Ammon's horn (tissue), 1 donor: ENCODE measurements at places on chromosomes 4 and X.
A peak's percentile ranks its signal among the peaks of the same experiment; 100 is the strongest.

DNA sequence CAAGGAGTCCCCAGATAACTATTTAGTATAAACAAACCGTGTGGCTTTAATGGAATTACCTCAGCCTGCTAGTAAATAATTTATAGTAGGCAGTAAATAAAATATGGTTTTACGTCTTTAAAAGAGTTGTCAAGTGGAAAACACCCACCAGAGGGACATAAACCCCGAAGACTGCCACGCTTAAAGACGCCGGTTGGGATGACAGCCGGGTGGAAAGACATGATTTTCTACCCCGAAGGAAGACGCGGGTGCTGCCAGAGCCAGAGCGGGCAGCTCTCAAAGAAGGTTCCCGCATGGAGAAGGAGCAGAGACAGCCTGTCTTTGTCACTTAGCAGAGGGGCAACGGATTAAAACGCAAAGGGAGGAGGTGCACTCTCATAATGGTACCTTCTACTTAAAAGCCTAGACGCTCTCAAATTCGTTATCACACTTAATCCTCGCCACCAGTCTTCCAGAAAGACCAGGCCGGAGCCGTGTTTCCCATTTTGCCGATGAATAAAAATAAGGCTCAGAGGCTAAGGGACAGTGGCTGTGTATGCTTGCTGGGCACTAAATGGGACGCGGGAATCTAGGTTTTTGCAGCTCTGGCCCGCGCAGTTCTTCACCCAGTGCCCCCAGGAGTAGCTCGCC is 140.5 kb upstream of the ZIC3 start:
- no peak for DNase-seq

- DNase-seq: no peak
These were observed 4.9 kb downstream of the SPRY1 start for GRCh38 chr4:123401271-123402120.

- peak; percentile 43 for DNase-seq
These were observed 28.8 kb upstream of the SOWAHD start for GRCh38 chrX:119729408-119730201.

DNA sequence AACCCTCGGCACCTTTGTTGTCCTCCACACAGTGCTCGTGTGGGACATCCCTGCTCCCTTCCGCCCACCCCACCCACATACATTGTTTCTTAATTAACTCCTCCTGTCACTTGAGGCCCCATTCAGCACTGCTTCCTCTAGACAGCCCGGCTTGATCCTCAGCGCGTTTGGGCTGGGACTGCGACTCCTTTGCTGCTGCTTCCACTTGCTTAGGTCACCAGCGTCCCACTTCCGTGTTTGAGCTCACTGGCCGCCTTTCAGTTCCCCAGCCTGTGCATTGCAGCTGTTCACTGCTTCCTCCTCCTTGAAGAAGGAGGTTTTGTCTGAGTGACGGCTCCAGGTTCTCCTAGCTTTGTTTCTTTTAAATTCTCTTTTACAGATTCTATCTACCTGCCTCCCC is 16.1 kb downstream of the RNF4 start:
- DNase-seq: peak; percentile 88

- DNase-seq: peak; percentile 37
These were observed 442 bp downstream of the NDUFB11 start for GRCh38 chrX:47143894-47144625.

- DNase-seq: no peak
These were observed 1.2 kb downstream of the GPM6B start for GRCh38 chrX:13815664-13816063.

- no peak for DNase-seq
These were observed 185.8 kb downstream of the RNF150 start for GRCh38 chr4:140947506-140947905.

- DNase-seq: no peak
These were observed 1054.3 kb downstream of the FAT4 start for GRCh38 chr4:126369076-126369475.

GRCh38 chr4:98634061-98634460 is 24.4 kb downstream of the TSPAN5 start:
- DNase-seq: no peak

DNA sequence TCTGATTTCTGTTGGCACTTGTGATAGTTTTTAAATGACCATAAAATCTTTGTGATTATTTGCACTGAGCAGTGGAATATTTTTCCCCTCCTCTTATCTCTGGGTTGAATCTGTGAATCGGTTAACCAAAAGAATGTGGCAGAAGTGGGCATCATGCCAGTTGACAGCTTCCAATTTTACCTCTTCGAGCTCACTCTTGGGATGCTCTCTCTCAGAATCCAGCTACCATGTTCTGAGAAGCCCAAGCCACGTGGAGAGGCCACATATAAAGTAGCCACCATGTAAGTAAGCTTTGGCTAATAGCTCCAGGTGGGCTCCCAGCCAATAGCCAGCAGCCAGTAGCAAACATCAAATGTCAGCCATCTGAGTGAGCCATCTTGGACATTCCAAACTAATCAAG is 12.9 kb upstream of the WDR19 start:
- DNase-seq: no peak

GRCh38 chr4:106454581-106454980 is 86.0 kb upstream of the GIMD1 start:
- DNase-seq: no peak

DNA sequence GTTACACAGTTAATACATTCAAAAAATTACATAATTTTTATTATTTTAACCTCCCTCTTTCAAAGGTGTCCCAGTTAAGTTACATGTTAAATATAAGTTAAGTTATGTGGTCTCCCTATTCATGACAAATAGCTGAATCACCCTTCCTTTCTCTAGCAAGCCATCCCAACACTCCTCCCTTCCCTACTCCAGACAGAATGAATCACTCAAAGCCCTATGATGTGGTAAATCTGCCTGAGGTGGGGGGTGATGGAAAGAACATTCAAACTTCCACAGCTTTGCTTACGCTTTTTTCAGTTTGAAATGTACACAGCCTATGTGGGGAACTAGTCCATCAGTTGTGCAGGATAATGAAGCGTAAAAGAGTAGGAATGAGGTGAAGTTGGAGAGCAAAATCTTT is 90.2 kb downstream of the CXCL13 start:
- DNase-seq: no peak

DNA sequence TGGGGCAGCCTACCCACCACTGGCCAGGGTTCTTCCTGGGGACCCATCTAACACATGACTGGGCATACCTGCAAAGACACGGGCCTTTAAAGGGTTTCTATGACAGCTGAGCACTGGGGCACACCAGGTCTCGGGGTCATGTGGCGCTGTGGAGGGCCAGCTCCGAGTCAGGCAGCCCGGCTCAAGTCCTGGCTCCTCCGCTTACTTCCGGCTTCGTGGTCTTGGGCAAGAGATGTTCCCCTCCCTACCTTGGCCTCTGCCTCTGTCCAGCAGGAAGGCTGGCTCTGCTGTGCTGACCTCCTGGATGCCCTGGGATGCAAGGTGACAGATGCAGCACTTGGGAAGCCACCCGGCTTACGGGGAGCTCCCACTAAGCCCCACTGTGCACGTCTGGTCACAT is 37.6 kb downstream of the HTRA3 start:
- DNase-seq: no peak

GRCh38 chr4:155722816-155723499 is 35.9 kb upstream of the GUCY1B1 start:
- no peak for DNase-seq

DNA sequence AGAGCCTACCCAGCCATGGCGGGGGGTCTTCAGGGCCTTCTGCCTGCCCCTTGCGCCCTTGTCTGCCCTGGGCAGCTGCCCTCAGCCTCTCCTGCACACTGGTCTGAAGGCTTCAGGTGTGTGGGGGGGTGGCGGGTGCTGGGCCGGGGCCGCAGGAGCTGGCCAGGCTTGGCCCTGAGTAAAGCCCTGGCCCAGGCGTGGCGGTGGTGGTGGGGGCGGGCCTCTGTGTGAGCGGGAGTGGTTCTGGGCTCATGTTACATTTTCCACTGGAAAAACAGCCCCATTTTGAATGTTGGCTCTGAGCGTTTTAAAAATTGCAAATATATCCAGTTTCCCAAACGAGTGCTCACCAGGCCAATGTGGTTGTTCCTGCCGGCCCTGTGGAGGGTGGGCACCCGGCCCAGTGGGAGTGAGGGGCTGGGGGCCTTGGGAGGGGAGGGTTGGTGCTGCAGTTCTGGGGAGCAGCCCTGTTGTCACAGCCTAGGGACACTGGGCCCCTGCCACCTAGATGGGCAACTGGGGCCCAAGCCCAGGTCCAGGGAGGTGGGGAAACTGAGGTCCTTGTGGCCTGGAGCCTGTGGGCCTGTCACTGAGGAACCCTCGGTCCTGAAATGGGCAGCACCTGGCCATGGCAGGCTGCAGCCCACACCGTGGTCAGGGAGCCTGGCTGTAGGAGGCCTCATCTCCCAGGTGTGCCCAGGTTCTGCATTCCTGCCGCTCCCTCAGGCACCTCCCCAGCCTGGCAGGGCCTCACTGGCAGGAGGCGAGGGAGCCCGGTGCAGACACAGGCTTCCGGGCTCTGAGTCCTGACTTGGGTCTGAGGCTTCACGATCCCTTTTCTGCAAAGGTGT is 28.3 kb downstream of the FGFRL1 start:
- DNase-seq: no peak

- DNase-seq: no peak
These were observed 23.0 kb upstream of the UBA6 start for GRCh38 chr4:67723949-67724348.

DNA sequence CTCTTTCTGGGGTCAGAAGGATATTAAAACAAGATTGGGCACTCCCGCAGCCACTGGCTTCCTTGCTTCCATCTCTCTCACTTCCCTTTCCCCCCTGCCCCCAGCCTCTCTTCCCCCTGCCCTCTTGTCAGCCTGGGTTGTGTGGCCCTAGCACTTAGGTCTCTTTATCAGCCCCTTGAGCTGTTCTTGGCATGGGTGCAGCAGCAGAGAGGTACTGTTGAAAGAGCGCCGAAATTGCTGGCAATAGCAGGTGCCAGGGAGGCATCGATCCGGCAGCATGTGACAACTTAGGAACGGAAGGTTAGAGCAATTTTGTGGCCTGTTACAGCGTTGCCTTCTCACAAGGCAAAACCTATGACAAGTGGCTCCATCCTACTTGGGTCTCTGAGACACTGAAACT is 333.1 kb upstream of the IGFBP7 start:
- DNase-seq: no peak

DNA sequence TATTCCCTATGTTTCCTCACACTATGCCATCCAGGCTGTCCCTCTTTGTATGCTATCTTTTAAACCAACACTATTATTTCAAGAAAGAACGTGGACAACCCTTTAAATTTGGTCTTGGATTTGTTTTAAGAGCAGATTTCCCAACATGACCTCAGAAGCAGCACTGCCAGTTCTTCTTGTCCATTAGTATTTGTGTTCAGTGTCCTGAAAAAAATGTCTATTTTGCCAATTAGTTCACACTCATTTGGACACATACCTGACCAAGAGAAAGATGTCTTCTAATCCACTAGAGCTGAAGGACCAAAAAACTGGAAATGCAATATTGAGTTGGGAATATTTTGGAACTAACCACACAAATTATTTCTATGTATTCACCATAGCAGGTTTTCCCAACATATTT is 223.2 kb upstream of the CNKSR2 start:
- peak; percentile 2 for DNase-seq

DNA sequence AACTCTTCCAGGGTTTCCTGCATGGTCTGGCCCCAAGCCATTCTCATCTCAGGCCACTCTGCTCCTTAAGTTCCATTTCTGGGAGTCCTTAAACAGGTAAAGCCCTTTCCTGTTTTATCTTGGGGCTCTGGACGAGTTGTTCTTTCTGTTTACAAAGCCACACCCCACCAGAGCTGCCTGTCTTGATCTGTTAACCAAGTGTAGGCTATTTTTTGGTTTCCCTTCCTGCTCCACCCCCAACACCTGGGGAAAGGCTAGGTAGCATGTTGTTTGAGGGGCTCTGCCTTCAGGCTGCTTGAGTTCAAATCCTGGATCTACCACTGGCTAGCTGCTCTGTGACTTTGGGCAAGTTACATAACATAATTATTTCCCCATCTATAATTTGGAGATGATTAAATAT is 40.0 kb downstream of the ERVMER34-1 start:
- no peak for DNase-seq

GRCh38 chr4:83328521-83329187 is 6.0 kb downstream of the HPSE start:
- DNase-seq: no peak

GRCh38 chr4:112296949-112297880 is at the start of gene ALPK1:
Gene ALPK1 (plus strand): TSS chr4:112297369.
- peak; percentile 47 for DNase-seq

GRCh38 chr4:907103-907400 is 25.1 kb downstream of the GAK start:
- no peak for DNase-seq

GRCh38 chr4:10046471-10046870 is 25.2 kb upstream of the SLC2A9 start:
- DNase-seq: no peak

DNA sequence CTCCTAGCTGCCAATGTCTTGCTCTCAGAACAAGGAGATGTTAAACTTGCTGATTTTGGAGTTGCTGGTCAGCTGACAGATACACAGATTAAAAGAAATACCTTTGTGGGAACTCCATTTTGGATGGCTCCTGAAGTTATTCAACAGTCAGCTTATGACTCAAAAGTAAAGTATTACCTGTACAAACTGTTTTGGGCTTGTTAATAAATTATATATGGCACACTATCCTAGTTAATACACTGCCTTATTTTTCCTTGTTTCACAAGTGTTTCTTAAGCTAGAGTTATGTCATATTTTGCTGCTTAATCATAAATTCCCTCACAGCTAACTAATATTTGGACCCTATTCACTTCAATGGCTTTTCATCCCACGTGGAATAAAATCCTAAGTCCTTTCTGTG is 45.3 kb downstream of the STK26 start:
- no peak for DNase-seq

DNA sequence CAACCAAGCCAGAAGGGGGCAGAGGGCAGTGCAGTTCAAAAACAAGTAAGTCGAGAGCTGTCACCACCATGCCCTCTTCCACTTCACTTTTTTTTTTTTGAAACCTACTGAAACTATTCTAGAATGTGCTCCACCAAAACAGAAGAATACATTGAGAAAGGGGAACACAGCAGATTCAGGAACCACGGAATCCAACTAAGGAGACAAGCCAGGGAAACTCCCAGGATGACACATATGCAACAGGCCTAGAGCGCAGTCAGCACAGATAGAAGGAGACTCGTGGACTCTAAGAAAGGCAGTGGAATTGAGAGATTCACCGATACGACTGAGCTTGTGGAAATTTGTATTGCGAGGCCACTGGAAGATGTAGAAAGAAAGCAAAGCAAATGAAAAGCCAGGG is 66.1 kb downstream of the PHKA2 start:
- DNase-seq: no peak

DNA sequence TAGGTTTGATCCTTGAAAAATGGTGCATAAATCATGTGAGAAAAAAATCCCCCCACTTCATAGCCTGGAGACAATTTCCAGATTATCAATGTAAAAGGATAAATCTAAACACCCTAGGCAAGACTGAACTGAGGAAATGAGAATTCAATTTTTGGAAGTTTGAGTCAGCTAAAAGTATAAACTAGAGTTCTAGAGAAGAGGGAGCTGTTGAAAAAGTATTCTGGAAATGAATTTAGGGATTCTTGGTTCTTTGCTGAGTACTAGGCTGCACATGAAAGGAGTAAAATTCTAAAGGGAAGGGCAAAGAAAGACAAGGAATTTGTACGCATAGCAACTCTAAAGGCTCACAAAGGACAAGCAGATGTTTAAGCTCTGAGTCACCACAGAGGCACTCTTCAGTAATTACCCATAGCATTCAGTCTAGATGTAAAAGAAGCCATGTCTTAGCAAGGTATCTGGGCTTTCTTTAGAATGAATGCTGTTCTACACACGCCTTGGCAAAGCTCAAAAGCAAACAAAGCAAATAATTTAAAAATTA is 896.5 kb downstream of the PDHA2 start:
- no peak for DNase-seq

GRCh38 chr4:4326166-4326565 is 36.1 kb downstream of the ZBTB49 start:
- DNase-seq: no peak
